ENCODE measurements at places on chromosomes 16 and 17.

DNA sequence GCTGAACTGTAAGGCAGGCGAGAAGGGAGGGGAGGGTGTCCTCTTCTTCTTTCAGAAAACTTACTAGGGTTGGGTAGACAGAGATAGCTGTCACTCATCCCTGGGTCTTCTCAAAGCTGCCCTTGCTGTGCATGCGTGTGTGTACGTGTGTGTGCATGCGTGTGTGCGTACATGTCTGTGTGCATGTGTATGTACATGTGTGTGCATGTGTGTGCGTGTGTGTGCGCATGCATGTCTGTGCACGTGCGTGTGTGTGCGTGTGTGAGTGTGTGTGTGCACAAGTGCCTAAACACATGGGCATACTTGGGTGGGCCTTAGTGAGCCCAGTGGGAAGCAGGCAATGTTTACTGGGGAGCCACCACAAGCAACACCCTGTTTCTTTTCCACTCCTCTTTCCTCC is 154.8 kb upstream of the TNRC6C start:
- no peak for DNase-seq

GRCh38 chr17:79207960-79208359 is 133.3 kb downstream of the ENGASE start:
- no peak for DNase-seq

DNA sequence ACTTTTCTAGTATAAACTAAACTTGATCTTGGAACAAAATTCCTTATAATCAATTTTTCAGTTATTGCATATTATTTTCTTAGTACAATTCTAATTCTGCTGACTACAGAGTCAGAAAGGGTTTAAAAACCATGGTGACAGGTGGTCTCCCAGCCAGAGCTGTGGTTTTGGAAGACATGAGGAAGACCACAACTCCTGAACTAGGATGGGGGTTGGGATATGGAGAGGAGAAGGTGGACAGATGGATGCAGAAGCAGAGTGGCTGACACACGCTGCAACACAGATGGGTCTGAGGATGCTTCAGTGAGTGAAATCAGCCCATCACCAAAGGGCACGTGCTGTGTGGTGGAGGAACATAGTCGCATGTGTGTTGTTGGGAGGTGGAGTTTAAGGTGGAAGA is 187.7 kb downstream of the LGALS9B start:
- no peak for DNase-seq

DNA sequence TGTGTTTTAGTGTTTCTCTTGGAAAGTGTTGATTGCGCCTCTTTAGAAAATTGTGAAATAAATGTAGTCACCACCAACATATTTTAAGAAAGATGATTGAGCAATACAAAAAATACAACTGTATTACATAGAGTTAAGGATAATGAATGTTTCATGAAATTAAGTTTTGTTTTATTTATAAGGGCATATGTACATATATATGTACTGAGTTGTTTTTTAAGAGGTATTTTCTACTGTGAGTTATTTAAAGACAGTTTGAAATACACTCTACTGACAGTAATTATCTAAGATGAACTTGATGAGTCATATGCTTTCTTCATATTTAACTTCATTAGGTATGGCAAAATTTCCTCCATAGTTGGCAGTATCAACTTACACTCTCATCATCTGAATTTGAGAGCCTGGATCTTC is 411.7 kb downstream of the HS3ST3B1 start:
- no peak for DNase-seq

DNA sequence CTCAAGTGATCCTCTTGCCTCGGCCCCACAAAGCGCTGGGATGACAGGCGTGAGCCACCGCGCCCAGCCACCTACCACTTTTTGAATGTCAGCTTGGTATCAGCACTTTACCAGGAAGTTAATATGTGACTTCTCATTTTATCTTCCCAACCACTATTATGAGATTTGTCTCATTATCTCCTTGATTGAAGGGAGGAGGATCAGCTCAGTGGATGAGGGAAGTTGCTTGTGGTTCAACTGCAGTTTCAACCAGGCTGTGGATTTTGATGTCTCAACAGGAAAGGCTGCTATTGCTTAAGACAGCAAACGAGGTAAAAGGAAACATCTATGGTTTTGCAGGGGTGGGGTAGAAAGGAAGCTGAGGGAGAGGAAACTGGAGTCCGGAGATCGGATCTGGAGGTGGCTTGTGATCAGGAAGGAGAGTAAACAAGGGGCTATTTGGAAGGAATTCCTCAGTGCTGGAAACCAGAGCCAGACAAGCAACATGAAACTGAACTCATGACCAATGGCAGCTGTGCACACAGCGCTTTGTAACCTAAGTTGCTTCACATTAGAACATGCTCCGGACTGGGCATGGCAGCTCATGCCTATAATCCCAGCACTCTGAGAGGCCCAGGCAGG is 180.5 kb downstream of the VPS53 start:
- DNase-seq: no peak

DNA sequence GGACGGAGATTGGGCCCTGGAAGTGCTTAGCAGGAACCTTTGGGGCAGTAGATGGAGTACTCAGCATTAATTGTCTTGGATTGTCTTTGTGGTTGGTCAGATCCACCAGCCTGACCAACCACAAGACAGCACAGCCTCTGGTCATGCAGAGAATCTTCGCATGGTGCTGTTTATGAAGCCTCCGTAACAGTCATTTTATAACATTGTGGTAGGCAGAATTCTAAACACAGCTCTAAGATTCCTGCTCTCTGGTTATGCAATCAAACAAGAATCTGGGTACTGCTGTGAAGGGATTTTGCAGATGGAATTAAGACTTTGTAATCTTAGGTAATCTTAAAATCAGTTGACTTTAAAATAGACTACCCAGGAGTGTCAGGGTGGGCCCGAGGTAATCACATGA is 312.2 kb upstream of the GOT2 start:
- DNase-seq: no peak

DNA sequence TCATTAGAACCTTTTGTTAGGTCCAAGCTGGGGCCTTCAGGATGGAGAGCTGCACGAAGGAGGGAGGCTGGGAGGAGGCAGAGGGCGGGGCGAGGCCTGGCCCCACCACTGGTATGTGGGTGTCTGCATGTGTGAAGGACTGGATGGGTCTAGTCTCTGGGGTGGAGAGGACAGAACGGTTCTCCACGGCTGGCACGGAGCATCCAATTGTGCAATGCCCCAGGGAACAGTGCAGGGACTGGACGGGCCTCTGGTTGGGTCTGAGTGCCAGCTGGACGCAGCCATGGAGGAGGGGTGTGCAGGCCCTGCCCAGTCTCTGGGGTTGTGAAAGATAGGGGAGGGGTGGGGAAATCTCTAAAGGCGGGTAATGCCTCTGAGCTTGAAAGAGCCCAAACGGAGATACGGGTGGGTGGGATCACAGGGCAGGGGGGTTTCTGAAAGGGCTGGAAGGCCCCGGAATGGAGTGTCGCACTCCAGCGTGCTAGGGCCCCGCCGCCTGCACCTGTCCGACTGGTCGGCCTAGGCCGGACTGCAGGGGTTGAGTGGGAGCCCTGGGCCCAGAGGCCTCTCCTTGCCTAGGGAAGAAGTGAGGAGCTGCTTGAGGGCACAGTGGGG is 1.6 kb downstream of the PPL start:
- DNase-seq: no peak

Measured in effector memory CD4-positive, alpha-beta T cell (primary cell).